ENCODE measurements at places on chromosomes 2 and 18. TPM values are rescaled to one million over a fixed set of nuclear protein-coding genes. Genes with fewer than 3 reads are reported as not detected.
A peak's percentile ranks its signal among the peaks of the same experiment; 100 is the strongest.

DNA sequence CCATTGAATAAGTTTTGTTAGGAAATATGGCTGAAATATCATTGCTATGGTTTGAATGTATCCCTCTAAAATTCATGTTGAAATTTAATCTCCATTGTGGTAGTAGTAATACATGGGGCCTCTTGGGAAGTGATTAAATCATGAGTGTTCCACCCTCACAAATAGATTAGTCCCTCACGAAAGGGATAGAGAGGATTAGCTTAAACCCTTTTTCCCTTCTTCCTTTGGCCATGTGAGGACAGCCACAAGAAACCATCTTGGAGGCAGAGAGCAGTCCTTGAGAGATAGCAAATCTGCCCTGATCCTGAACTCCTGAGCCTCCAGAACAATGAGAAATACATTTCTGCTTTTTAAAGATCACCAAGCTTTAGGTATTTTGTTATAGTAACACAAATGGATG, 274.2 kb downstream of the CDH19 start:
- H3K4me3 ChIP-seq: no peak overlapping the region
- no peaks in the 10 kb centered on the region for H3K4me1 ChIP-seq
- no peak for DNase-seq
- H3K36me3 ChIP-seq: no peaks in the 10 kb centered on the region

GRCh38 chr2:121390082-121390692, 105.2 kb upstream of the TFCP2L1 start:
- H3K36me3 ChIP-seq: peaks cover 31% of the 10 kb centered on the region
- no peak for DNase-seq
- H3K4me3 ChIP-seq: no peak overlapping the region
- H3K4me1 ChIP-seq: no peaks in the 10 kb centered on the region
- H3K27me3 ChIP-seq: no peaks in the 10 kb centered on the region

GRCh38 chr2:200065477-200065876, 110.1 kb downstream of the MAIP1 start:
- DNase-seq: no peak
- H3K4me1 ChIP-seq: no peaks in the 10 kb centered on the region
- H3K27ac ChIP-seq: no peak overlapping the region

DNA sequence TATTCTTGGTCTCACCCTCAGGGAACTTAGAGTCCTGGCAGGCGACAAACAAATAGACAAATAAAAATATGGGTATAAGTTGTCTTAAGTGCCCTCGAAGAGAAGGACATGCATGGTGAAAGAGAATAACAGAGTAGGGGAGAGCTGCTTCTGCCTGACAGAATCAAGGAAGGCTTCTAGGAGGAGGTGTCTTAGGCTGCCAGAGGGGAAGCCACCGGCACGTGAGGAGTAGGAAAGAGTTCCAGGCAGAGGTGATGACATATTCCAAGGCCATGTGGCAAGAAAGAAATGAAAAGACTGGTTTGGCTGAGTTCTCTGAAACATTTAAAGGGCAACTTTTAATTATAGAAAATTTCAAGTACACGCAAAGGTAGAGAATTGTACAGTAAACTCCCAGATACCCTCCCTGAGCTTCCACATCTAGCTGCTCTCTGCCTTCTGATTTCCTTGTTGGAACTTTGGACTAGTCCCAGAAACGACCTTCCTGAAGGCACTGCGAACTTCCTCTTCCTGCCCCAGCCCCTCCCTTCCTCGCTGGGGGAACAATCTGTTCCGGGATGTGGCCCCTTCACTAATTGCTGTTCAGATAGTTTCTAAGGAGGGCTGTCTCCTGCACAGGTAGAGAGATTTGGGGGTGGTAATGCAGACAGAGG, 91.7 kb downstream of the DYSF start:
- no peak overlapping the region for H3K27ac ChIP-seq
- DNase-seq: no peak
- H3K4me1 ChIP-seq: peaks cover 6% of the 10 kb centered on the region

DNA sequence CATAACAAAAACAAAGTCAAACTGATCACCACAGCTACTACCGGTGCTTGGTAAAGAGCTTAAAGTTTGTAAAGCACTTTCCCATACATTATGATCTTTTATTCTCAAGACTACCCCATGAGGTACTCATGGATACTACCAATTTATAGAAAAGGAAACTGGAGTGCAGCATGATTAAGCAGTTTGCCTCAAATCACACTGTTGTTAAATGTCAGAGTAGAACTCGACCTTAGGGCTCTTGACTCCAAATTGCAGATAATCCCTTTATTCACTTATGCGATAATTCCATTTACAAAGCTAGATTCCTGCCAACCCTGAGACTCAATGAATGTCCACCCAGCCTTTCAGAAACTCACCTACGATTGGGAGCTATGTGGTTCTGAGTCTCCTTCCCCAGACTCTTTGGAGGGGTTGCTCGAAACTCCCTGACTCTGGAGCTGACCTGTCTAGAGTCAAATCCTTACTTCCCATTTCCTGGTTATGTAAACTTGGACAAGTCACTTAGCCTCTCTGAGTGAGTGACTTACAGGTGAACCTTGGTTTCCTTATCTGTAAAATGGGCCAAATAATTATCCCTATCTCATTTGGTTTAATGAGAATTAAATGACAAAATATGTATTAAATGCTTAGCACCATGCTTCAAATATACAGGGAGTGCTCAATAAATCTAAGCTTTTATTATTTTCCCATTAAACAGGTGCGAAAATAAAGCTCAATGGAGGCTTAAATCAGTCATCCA, 47.4 kb downstream of the PSD4 start:
- peaks cover 10% of the 10 kb centered on the region for H3K4me1 ChIP-seq
- no peak for DNase-seq
- no peaks in the 10 kb centered on the region for H3K27me3 ChIP-seq
- H3K4me3 ChIP-seq: no peak overlapping the region
- no peaks in the 10 kb centered on the region for H3K36me3 ChIP-seq
- H3K27ac ChIP-seq: no peak overlapping the region

GRCh38 chr2:227813562-227814353, at the start of gene CCL20:
Gene CCL20 (plus strand): TSS chr2:227813842. CDS start chr2:227813912, 70 bp downstream.
- H3K4me1 ChIP-seq: peaks cover 25% of the 10 kb centered on the region
- H3K27me3 ChIP-seq: no peaks in the 10 kb centered on the region
- H3K4me3 ChIP-seq: no peak within 1 kb of the TSS
- DNase-seq: peak; percentile 55

GRCh38 chr2:239349453-239350135, 51.2 kb downstream of the HDAC4 start:
- H3K4me1 ChIP-seq: peaks cover 7% of the 10 kb centered on the region
- no peak overlapping the region for H3K27ac ChIP-seq
- H3K4me3 ChIP-seq: no peak overlapping the region
- no peaks in the 10 kb centered on the region for H3K36me3 ChIP-seq
- H3K27me3 ChIP-seq: no peaks in the 10 kb centered on the region

The ANKRD30BL gene
- polyA plus RNA-seq: not detected

The FLACC1 gene
- polyA plus RNA-seq: 0.39 TPM
